ENCODE measurements at places on chromosomes 3 and 15.

- DNase-seq: no peak
- no peaks in the 10 kb centered on the region for H3K4me1 ChIP-seq
- H3K27me3 ChIP-seq: no peaks in the 10 kb centered on the region
Observed at GRCh38 chr3:154875142-154875541, 205.0 kb upstream of the MME start.

DNA sequence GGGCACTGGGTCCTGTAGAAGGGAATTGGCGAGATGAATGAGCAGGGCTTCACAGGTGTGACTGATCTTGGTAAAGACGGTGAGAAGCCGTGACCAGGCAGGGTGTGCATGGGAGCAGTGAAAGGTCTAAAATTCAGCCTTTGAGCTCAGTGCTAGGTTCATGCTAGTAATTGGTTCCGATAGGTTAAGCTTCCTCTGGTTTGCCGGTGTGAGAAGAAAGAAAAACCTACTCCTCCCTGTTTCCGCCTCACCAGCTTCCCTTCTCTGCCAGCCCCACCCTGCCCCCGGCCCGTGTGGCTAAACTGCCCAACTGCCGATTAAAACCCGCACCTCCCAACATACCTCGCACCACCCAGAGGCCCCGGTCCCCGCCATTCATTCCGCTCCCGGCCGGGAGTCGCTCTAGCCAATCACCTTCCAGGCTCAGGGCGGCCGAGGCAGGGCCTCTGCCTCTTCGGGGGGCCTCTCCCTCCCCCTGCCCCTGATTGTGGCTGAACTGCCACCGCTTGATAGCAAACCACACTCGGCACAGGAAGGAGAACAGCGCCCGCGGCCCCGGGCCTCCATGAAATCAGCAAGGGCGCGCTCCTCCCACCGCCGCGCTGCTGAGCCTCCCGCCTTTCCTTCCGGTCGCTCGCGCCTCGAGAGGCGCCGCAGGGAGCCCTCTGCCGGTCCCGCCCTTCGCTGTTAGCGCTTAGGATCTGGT is 7.3 kb upstream of the NRROS start:
- H3K27ac ChIP-seq: peak overlapping the region; percentile 57
- peaks cover 12% of the 10 kb centered on the region for H3K4me1 ChIP-seq
- H3K4me3 ChIP-seq: peak overlapping the region; percentile 10
- H3K27me3 ChIP-seq: no peaks in the 10 kb centered on the region
- DNase-seq: peak; percentile 74
- H3K36me3 ChIP-seq: no peaks in the 10 kb centered on the region

- H3K4me1 ChIP-seq: peaks cover 30% of the 10 kb centered on the region
- no peaks in the 10 kb centered on the region for H3K27me3 ChIP-seq
- H3K4me3 ChIP-seq: no peak overlapping the region
- no peak for DNase-seq
- H3K27ac ChIP-seq: no peak overlapping the region
Observed at GRCh38 chr3:128229106-128229857, 76.0 kb downstream of the EEFSEC start.

DNA sequence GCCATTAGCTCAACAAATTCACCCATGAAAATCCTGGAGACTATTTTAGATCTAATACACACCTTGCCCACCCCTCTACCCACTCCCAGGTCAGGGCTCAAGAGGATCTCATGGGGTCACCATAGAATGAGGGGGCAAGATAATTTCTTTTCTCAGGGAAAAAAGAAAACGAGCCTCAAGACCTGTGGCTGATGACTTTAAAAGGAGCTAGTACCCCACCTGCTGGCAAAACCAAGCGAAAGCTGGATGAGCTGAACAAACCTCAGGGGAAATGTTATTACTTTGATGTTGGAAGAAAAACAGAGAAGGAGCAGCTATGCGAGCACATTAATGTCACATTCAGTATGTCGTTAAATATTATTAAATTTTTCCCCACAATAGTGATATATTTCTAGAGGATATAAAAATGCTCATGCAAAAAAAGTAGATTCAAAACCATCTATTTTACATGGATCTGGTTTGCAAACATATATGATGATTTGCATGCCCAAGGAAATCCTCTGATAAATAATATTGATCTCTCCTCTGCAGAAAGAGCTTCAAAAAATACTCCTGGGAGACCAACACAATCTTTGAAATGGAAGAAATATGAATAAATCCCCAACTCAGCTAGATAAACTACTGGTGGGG is 37.7 kb downstream of the PLD1 start:
- H3K27ac ChIP-seq: no peak overlapping the region
- peaks cover 13% of the 10 kb centered on the region for H3K4me1 ChIP-seq
- H3K4me3 ChIP-seq: no peak overlapping the region
- DNase-seq: peak; percentile 62

DNA sequence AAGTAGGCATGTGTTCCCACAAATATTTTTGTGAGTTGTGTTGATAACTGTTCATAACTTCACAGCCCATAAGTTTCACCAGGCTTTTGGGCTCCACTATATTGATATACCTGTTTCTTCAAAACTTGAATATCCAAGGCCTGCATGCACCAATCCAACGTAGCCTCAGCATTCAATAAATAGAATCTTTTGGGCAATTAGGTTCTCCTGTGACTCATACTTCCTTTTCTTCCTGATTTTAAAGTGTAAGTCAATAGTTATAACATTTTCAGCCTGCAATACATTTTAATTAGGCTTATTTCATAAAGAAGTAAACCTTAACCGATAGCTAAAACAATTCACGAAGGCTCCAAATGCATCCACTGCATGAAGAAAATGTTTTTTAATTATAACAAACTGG is 97.8 kb upstream of the SPRED1 start:
- no peaks in the 10 kb centered on the region for H3K36me3 ChIP-seq
- no peak overlapping the region for H3K4me3 ChIP-seq
- H3K27me3 ChIP-seq: no peaks in the 10 kb centered on the region
- no peak for DNase-seq
- H3K4me1 ChIP-seq: no peaks in the 10 kb centered on the region
- no peak overlapping the region for H3K27ac ChIP-seq

DNA sequence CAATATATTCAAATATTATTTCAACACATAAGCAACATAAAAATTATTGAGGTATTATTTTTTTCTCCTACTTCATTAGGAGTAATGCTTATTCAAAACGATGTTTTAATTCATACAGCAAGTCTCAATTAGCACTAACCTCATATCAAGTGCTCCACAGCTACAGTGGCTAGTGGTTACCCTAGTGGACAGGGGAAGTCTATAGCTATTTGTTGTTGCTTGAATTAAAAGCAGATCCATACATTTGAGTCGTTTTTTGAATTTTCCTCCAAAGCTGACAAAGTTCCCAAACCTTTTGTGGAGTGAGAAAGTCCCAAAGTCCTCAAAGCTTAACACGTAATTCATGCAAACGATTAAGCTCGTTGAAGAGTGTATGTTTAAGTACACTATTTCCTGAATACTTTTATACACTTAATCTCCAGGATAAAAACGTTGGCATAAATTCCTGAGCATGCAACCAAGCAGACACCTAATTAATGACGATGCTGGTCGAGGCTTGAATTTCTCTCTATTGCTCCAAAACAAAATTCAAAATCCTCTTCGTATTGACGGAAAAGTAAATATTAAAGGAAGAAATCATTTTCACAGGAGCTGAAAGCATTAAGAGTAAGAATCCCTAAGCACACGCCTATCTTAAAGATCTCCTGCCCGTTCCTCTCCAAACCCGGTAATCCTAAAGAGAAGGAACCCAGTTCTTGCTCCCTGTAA is 985 bp downstream of the VPS13C start:
- H3K27me3 ChIP-seq: no peaks in the 10 kb centered on the region
- DNase-seq: no peak
- peak overlapping the region; percentile 93 for H3K4me3 ChIP-seq
- no peak overlapping the region for H3K27ac ChIP-seq
- no peaks in the 10 kb centered on the region for H3K36me3 ChIP-seq
- peaks cover 11% of the 10 kb centered on the region for H3K4me1 ChIP-seq

GRCh38 chr3:149623824-149624223 is 34.0 kb downstream of the WWTR1 start:
- no peaks in the 10 kb centered on the region for H3K36me3 ChIP-seq
- H3K4me1 ChIP-seq: peaks cover 39% of the 10 kb centered on the region
- H3K4me3 ChIP-seq: no peak overlapping the region
- DNase-seq: no peak
- H3K27me3 ChIP-seq: no peaks in the 10 kb centered on the region
- H3K27ac ChIP-seq: no peak overlapping the region

- H3K27me3 ChIP-seq: no peaks in the 10 kb centered on the region
- no peak overlapping the region for H3K4me3 ChIP-seq
- H3K27ac ChIP-seq: no peak overlapping the region
- DNase-seq: no peak
Observed at GRCh38 chr3:183489455-183490210, 61.2 kb upstream of the MCF2L2 start.

- H3K4me3 ChIP-seq: no peak overlapping the region
- H3K4me1 ChIP-seq: peaks cover 24% of the 10 kb centered on the region
- no peak for DNase-seq
- H3K27me3 ChIP-seq: no peaks in the 10 kb centered on the region
- H3K27ac ChIP-seq: no peak overlapping the region
- no peaks in the 10 kb centered on the region for H3K36me3 ChIP-seq
Observed at GRCh38 chr15:80550219-80550907, 144.7 kb upstream of the ABHD17C start.

- H3K27me3 ChIP-seq: no peaks in the 10 kb centered on the region
- H3K4me1 ChIP-seq: peaks cover 17% of the 10 kb centered on the region
- DNase-seq: no peak
- H3K4me3 ChIP-seq: no peak overlapping the region
- no peak overlapping the region for H3K27ac ChIP-seq
- no peaks in the 10 kb centered on the region for H3K36me3 ChIP-seq
Observed at GRCh38 chr15:67953299-67953698, 100.8 kb upstream of the PIAS1 start.

DNA sequence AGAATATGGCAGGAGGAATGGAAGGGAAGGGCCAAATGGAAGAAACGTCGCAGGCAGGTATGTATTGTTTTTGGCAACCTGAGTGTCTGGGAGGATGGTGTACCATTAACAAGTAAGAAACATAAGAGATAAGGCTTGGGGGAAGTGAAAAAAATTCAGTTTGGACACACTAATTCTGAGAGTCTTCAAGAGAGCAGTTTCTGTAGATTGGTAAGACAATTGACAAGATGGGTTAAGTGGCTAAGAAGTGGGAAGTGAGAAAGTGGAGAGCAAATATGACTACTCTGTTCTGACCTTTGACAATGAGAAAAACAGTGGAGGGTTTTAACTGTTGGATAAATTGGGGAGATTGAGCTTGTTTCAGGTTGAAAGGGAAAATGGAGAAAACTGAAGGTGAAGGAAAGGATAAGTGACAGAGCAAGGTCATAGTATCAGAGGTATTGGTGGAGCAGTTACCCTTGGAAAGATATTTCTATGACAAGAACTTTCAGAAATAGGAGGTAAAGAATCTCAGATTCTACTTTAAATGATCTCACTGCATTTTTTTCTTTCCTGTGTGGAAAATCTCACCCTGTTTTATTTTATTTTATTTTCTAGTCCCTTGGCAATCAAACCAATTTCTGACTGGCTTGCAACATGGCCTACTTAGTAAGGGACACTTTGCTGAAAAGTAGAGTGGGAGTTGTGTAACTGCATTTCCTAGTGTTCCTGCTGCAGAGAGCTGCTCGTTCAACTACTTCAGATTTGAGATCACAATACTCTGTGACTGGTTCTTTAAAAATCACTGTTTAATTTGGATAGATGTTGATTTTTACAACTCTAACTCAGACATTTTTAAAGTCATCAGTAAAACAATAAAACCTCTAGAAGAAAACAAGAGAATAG is 23.1 kb upstream of the GABPB1 start:
- peak overlapping the region; percentile 49 for H3K27ac ChIP-seq
- H3K4me1 ChIP-seq: no peaks in the 10 kb centered on the region
- no peaks in the 10 kb centered on the region for H3K36me3 ChIP-seq
- no peaks in the 10 kb centered on the region for H3K27me3 ChIP-seq
- peak; percentile 34 for DNase-seq
- H3K4me3 ChIP-seq: no peak overlapping the region

DNA sequence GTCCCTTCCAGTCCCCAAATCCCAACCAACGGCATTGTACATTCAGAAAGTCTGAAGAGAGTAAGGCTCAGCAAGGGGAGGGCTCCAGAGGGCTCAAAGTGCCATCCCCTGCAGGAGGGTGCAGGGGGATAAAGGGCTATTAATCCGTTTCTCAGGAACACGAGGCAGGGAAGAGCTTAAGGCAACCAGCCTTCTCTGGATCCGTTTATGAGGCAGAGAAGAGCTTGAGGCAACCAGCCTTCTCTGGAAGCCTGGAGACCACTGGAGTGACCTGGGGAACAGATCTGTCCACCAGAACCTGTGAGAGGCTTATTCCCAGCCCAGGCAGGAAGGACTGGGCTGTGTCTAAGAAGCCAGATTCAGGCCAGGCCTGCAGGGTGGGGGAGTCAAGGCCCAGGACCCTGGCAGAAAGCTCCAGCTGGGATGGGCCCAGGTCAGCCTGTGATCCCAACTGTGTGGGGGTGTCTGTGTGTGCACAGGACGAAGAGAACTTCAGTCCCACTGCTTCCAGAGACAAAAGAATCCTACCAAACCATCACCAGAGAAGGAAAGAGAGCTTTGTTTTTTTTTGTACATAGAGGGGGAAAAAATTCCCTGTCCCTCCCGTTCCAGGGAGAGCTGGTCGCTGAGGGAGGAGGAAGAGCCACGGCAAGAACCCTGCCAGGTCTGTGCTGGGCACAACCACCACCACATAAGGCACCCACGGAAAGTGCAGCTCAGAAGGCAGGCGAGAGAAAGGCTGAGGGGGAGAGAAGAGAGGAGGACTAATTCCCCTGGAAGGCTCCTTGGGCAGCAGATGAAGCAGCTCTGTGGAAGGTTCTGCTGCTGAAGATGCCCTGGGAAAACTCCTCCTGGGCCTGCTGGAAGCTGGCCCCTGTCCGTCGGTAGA is 1.6 kb upstream of the ULK3 start:
- no peaks in the 10 kb centered on the region for H3K27me3 ChIP-seq
- H3K4me1 ChIP-seq: peaks cover 40% of the 10 kb centered on the region
- H3K36me3 ChIP-seq: peaks cover 10% of the 10 kb centered on the region
- no peak overlapping the region for H3K27ac ChIP-seq
- no peak for DNase-seq
- no peak overlapping the region for H3K4me3 ChIP-seq

GRCh38 chr3:12588039-12589009 is 31.4 kb downstream of the MKRN2 start:
- peak overlapping the region; percentile 65 for H3K27ac ChIP-seq
- H3K4me3 ChIP-seq: no peak overlapping the region
- peaks cover 39% of the 10 kb centered on the region for H3K4me1 ChIP-seq
- DNase-seq: peak; percentile 72

DNA sequence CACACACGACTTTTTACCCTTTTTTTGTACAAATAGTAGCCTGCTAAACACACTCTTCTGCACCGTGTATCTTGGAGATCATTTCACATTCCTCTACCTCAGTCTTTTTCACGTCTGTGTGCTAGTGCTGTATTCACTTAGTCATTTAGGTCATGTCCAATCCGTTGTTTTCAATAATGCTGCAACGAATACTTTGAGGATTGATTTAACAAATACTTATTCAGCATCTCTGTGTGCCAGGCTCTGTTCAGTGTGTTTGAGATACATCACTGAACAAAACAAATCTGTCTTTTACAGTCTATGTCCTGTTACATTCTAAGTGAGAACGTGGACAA is 882 bp downstream of the JMJD7 start:
- H3K36me3 ChIP-seq: no peaks in the 10 kb centered on the region
- DNase-seq: no peak
- no peak overlapping the region for H3K4me3 ChIP-seq
- H3K27me3 ChIP-seq: no peaks in the 10 kb centered on the region
- H3K4me1 ChIP-seq: peaks cover 33% of the 10 kb centered on the region
